NCI-H2081 treated with DMSO at 0.1 percent for 48 hours (cell line): ENCODE measurements at places on chromosomes 16 and 17.
A peak's percentile ranks its signal among the peaks of the same experiment; 100 is the strongest.

- DNase-seq: no peak
Measured at GRCh38 chr17:64063088-64063487, 42.7 kb upstream of the ICAM2 start.

GRCh38 chr16:57147381-57148221 lies 38.2 kb downstream of the PSME3IP1 start:
- DNase-seq: no peak

DNA sequence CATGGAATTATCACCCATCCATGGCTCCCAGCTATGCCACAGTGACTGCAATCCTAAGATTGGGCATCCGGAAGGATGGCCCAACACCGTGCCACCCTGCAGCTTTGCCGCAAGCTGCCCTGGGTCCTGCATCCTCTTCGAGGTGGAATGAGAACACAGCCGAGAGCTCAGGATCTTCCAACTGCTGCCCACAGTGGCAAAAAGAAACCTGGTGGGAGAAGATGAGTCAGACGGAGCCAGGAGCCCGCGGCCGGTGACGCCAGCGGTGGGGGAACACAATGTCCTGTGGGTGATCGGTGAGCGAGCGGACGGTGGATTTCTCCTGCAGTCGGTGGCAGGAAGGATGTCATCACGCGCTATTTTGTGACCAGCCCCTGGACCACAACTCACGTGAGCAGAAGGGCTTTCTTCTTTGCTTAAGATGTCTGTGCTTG lies 20.1 kb downstream of the CD7 start:
- no peak for DNase-seq

- no peak for DNase-seq
Measured at GRCh38 chr17:51346218-51346982, 86.1 kb downstream of the UTP18 start.

GRCh38 chr17:5804251-5804650 lies 219.9 kb upstream of the NLRP1 start:
- DNase-seq: no peak

- no peak for DNase-seq
Measured at GRCh38 chr16:30051518-30051917, 14.0 kb upstream of the ALDOA start.

DNA sequence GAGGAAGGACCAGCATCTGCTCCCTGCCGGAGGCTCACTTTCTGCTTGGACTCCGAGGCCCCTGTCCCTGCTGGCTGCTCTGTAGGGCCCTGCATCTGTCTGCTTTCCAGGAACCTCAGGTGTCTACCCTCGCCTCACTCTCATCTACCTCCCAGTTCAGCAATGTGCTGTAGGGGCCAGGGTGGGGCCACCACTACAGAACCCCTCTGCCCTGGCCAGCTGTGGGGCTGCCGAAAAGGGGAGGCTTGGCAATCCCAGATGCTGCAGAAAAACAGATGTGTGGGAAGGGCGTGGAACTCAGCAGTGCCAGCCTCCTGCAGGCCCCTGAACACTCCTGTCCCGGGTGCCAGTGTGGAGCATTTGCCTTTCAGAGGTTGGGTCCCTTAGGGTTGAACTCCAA lies 80.1 kb upstream of the ZNF469 start:
- DNase-seq: no peak

DNA sequence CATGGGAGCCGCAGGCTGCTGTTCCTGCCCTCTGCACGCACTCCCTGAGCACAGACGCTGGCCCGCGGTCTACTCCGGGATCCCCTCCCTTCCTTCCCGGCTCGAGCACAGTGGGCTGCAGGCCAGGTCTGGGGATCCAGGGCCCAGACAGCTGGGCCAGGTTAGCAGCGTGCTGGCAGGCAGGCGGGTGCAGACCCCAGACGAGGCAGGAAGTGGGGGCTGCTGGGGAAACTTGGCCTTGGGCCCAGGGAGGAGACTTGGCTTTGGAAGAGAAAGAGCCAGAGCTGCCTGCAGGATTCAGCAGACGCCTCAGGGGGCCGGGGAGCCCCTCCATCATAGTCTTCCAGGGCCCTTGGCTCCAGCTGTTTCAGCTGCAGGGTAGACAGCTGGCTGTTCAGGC lies 30.2 kb upstream of the ABCC3 start:
- DNase-seq: peak; percentile 52
